ENCODE measurements at places on chromosomes 11 and 22. TPM values are rescaled to one million over a fixed set of nuclear protein-coding genes. Genes with fewer than 3 reads are reported as not detected.

RASD2 gene
- total RNA-seq: 0.14 TPM

- DNase-seq: peak; percentile 43
Observed at GRCh38 chr11:63564056-63564774, 1.0 kb upstream of the PLAAT2 start.

GRCh38 chr11:113449743-113450142 lies 25.5 kb downstream of the DRD2 start:
- DNase-seq: no peak

SREBF2 gene
- total RNA-seq: 145 TPM

CASP1 gene
- 10.1 TPM for total RNA-seq

TRIM49D1 gene
- total RNA-seq: not detected

DNA sequence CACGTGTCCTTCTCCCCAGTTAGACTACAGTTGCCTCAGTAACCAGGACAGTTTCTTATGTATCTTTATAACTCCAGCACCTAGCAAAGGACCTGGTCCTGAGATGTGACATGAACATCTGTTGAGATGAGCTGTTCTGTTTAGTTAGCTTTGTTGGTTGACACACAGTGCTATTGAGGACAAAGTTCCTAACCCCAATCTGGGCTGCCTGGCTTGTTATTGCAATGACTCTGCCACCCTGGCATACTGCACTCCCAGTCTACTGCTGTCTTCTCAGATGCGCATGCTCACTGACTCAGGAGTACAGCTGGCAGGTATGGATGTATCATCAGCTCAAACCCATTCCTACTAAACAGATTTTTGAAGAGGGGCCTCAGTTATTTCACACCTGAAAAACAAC lies 7.4 kb downstream of the DESI1 start:
- DNase-seq: no peak

FZD4 gene
- 2.5 TPM for total RNA-seq

DNA sequence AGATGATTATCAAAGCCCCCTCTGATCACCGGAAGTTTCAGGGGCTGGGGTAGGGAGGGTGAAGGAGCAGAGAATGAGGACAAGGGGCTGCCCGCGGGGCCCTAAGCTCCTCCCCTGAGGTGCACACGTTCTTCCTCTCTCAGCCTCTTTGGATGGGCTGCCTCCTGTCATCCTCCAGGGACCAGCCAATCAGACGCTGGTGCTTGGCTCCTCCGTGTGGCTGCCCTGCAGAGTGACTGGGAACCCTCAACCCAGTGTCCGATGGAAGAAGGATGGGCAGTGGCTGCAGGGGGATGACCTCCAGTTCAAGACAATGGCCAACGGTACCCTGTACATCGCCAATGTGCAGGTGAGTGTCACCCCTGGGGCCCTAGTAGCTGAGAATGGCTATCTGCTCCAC lies 7.5 kb downstream of the ROBO3 start:
- DNase-seq: no peak

DNA sequence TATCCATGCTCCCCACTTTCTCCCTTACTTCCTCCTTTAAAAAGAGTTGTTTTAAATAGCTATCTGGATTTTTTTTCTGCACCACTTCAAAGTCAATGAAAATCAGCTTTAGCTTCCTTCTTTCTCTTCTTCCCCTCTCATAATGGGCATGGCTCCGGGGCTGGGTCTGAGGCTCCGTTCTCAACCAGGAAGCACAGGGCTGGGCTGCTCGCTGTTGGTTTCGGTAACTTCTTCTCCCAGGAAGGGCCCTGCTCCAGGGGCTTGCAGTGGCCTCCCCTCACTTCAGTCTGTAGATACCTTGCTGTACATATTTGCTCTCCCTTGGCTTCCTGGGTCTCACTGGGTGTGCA lies 23.8 kb downstream of the MICAL2 start:
- no peak for DNase-seq

DNA sequence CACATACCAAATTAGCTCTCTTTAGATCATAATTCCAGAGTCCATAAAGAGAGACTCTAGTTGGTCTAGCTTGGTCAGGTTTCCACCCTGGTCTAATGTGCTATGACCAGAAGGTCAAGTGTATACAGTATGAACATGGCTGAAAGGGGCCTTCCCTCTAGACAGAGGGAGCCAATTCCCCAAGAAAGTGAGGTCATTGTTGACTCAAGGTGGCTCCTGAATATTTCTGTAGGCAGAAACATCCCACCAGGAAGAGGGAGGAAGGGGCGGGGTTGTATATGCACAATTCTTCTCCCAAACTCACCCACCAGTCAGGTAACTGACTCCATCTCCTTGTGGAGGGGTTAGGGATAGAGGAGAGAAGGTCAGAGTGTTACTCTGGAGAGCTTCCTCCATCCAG lies 281.8 kb upstream of the PLET1 start:
- no peak for DNase-seq

DNA sequence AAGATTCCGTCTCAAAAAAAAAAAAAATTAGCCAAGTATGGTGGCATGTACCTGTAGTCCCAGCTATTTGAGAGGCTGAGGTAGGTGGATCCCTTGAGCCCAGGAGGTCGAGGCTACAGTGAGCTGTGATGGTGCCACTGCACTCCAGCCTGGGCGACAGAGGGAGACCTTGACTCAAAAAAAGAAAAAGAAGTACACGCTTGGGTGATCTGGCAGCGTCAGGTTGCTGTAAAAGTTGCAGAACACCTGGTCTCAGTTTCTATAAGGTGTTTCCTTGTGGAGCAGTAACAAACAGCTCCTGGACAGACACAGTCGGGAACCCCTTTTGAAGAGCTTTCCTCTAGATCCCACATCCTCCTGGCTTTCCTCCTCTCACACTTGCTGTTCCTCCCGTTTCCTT lies 45.8 kb downstream of the SCGB1A1 start:
- no peak for DNase-seq

GRCh38 chr22:29914165-29914564 lies 31.2 kb downstream of the MTMR3 start:
- no peak for DNase-seq

DNA sequence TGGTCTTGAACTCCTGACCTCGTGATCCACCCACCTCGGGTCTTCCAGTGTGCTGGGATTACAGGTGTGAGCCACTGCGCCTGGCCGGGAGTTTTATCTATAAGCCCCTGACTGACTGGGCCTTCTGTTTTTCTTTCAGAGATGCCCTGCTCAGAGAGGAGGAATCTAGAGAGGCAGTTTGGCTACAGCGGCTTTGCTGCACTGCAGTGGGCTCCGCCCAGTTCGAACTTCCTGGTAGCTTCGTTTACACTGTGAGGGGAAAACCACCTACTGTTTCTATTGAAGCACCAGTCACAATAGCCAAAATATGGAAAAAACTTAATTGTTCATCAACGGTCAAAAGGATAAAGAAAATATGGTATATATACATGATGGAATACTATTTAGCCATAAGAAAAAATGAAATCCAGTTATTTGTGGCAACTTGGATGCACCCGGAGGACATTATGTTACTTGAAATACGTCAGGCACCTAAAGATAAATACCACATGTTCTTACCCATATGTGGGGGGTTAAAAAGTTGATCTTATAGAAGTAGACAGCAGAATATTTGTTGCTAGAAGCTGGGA lies 31.9 kb upstream of the FAM181B start:
- DNase-seq: no peak

GRCh38 chr22:29872989-29873388 lies 10.0 kb upstream of the MTMR3 start:
- DNase-seq: no peak

GRCh38 chr11:32184723-32185376 lies 94.0 kb downstream of the RCN1 start:
- no peak for DNase-seq

KRTAP5-8 gene
- not detected for total RNA-seq

OR52H1 gene
- not detected for total RNA-seq

All from Calu3 (cell line).